Activated T-cell treated with anti-CD3 and anti-CD28 coated beads, Interleukin-2, amount 50 U/mL, for 48 hours (primary cell): ENCODE measurements at places on chromosomes 5 and 9.

GRCh38 chr5:107437986-107438510, 232.7 kb downstream of the EFNA5 start:
- DNase-seq: no peak

DNA sequence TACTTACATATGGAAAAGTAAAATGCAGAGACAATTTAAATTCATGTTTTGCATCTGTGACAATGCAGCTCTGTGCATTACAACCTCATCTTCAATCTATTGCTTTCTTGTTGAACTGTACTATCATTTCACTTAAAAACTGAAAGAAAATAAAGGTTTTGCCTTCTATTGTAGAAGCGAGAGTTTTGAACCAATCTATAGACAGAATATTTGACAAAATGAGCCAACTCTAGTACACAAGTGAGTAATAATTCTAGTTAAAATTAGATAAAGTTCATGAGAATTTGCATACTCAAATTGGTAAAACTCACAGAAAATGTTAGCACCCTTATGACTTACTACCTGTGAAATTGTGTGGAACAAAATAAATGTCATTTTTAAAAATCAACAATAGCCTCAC, 123.7 kb downstream of the EDIL3 start:
- no peak for DNase-seq

DNA sequence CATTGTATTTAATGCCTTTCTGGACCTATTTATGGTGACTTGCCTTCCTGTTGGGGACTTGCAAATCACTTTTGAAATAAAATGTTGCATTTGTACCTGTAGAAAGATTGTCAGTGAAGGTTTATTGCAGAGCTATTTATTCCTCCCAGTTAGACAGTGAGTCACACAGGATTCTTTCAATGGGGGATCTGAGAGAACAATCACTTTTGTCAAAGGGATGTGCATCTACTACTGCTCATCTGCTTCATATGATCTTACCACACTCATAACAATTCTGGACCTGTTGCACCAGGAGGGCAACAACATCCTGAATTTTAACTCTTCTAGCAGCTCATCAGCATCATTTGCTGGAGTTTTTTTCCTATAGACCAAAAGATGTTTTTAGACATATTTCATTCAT, 66.8 kb downstream of the FBXL7 start:
- DNase-seq: no peak

DNA sequence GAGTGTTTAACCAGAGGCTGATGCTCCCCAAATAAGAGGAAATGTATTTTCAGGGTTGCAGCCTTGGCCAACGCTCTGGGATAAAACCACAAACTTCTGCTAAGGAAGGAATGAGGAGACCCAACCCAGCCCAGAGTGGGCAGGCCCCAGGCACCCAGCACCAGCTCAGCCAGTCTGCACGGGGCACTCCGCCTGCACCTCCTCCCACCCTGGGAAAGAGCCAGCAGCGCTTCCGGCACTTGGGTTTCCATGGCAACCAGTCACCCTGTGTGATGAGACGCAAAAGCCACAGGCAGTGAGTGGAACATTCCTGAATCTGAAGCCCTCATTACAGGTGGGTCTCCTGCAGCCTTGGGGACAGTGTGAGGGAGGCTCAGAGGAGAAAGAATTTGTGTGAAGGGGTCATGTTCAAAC, 85.2 kb upstream of the ZBTB43 start:
- DNase-seq: peak; percentile 85

DNA sequence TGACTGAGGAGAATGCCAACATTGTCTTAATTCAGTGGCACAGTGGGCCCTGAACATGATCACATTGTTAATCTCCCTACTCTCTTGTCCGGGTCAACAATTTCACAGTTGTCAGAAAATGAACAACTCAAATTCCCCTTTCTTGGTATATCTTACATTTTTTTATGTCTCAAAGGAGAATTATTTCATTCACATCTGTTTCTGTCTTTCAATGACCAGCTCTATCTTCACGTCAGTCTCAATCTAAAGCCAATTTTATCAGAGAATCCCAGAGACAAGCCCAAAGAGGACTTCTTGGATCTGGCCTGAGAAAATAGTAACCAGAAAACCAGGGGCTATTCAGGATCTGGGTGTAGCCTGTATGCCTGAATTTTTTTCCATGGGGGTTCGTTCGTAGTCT, 477.5 kb downstream of the PDE4D start:
- no peak for DNase-seq

DNA sequence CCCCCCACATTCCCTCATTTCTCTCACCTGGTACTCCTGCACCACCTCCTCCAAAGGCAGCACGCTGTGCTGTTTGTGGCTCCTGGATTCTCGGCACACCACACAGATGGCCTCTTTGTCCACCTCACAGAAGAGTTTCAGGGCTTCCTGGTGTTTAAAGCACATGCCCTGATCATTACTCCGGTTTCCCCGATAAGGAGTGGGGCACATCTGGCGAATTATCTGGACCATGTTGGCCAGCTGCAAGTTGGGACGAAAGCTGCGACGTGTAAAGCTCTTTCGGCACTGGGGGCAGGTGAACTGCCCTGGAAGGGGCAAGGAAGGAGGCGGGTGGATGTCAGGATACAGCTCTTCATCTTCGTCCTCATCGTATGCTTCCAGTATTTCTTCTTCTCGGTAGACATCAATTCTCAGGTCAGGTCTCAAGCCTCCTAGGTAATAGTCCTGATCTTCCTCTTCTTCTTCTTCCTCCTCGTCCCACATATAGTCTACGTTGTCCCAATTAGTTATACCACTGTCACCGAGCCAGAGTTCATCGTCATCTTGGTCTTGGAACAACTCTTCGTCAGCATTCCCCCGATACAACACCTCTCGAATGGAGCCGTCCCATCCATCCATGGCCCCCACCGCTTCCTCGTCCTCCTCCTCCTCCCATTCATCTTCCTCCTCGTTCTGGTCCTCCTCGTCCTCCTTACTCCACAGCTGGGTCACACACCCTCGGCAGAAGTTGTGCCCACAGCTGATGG, 796 bp downstream of the TRIM52 start:
- no peak for DNase-seq

GRCh38 chr5:137431051-137431450, 68.1 kb downstream of the SPOCK1 start:
- DNase-seq: no peak

DNA sequence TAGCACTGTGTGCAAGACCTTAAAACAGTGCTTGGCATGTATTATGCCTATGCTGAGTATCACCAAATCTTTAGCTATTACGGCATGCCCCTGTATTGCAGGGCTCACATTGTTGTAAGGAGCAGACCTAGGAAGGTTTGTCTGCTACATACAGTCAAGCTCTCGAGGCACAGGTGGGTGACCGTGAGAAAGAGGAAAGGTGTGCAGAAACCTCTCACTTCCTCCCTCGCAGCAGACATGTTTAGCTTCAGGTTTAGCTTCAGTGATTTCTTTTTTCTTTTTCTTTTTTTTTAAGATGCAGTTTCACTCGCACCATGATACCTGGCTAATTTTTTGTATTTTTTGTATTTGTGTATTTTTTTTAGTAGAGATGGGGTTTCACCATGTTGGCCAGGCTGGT, 275.8 kb upstream of the RIOK2 start:
- DNase-seq: no peak

DNA sequence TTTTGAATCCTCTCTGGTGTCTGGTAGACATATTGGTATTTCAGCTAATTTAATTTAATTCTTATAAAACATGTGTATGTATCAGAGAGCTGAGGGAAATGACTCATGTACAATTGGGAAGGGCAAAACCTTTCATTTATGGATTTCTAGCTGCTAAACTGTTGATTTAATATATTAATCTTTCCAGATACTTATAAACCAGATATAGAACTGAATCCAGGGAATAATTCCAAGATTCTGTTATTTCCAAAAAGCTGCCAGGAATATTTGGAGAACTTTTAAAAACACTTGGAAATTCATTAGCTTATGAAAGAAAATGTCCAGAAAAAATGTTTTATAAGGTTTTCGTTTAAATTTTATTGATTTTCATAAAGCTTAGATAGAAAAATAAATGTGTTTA, 295.5 kb downstream of the YTHDC2 start:
- DNase-seq: no peak

GRCh38 chr5:78908173-78909061, 76.7 kb downstream of the ARSB start:
- DNase-seq: no peak
